ENCODE measurements at places on chromosomes 1 and 21.

- DNase-seq, result no peak
Observed at GRCh38 chr1:219430419-219430818, 182.5 kb downstream of the ZC3H11B start.

DNA sequence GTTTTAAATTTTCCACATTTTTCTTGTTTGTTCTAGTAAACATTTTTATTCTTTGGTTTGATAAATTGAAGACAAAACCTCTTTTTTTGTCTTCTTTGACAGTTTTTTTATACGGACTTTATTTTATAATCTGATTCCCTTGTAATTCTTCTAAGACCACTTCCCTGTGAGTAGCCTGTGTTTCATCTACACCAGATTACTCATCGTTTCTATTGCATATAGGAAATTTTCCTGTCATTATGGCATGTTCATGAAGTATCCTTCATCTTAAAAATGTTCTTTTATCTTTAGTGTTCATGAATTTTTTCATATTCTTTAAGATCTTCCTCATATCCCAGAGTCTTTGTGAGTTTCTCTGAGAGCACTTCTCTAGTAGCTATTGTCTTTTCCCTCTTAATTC lies 109.8 kb downstream of the USP25 start:
- no peak for DNase-seq

- DNase-seq, result no peak
Observed at GRCh38 chr1:165737196-165737595, 31.5 kb downstream of the TMCO1 start.

- no peak for DNase-seq
Observed at GRCh38 chr21:14288922-14289321, 73.0 kb downstream of the RBM11 start.

GRCh38 chr21:41641821-41642701 lies 124.8 kb downstream of the RIPK4 start:
- no peak for DNase-seq

DNA sequence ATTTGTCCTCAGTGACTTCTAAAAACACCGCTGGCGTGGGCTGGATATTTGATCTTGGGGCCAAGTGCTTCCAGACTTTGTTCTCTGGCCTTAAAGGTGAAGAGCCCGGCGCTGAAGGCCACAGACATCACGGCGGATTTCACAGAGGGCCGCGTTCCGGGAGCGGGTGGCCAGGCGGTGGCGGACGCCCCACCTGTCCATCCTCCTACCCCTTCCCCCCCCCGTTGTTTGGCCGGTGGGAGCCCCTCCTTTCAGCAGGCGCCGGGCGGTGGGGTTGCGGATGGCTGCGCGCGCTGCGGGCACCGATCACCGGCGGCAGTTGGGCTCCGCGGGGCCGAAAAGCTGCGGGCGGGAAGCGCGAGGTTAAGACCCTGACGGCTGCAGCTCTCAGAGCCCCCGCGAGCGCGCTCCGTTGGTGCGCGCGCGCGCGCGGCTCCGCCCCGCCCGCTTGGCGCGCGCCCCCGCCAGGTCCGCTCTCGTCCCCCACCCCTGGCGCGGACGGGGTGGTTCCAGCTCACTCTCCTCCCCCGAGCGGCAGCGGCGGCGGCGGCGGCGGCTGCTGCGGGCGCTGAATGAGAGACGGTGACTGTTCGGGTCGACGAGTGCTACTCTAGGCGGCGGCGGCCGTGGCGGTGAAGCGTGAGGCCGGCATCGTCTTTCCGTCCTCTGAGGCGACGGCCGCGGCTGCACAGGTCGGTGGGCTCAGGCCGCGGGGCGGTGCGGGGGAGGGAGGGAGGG lies at the start of gene RALGPS2:
TSS of gene RALGPS2 (plus strand) at position 517 of the 738 bp plus-strand sequence. CDS start 51,521 bp downstream, outside the sequence.
- DNase-seq, result peak; percentile 55

DNA sequence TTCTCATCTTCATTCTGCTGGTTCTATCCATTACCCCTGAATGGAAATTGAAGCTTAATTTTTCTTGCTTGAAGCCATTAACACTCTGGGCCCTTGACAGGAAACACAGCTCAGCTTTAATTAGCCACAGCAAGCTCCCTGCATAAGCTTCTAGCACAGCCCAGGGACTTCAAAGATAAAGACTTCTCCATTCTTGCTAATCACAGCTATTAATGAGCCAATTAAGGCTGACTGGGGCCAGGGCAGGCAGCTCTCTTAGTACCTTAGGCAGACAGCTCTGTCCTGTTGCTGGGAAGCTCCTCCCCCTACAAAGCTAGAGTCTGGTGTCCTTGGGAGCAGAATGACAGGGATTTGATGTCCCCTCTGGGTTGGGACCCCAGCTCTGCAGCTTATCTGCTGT lies 27.9 kb upstream of the TRABD2B start:
- no peak for DNase-seq

- no peak for DNase-seq
Observed at GRCh38 chr21:44907225-44907965, 13.3 kb downstream of the ITGB2 start.

GRCh38 chr1:78033797-78034172 lies 12.0 kb upstream of the GIPC2 start:
- DNase-seq, result no peak

DNA sequence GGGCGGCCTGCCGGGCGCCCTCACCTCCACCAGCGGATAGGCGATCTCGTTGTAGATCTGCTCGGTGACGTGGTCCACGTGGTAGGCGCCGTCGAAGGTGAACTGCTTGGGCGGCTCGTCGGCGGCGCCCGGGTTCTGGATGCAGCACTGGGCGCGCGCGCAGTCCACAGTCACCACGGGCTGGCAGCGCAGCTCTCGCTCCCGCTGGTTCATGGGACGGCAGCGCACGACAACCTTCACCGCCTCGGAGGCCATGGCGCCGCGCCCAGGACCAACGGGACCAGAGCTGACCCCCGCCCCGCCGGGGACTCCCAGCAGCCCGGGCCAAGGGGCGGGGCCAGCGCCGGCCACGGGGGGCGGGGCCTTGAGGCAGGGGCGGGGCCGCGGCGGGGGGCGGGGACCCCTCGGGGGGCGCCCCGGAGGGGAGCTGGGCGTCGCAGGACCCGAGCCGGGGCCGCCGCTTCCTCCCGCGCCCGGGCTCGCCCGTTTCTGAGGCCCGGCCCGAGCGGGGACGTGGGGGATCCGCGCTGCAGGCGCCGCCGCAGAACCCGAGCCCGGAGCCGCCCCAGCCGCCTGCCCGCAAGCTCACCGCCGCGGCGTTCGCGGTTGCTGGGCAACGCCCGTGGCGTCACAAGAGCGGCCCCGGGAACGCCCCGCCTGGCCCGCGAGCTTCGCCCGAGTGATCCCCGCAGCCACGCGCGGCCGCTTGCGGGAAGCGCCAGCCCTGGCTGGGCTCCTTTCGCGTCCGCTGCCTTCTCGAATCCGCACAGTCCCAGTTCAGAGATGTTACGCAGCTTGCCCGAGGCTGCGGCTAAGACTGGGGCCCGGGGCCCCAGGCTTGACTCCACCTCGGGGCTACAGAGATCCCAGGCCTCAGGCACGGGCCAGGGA lies at the start of gene KIF17:
TSS of gene KIF17 (minus strand) at position 556 of the 891 bp plus-strand sequence. CDS start at position 255, 301 bp downstream.
- peak; percentile 60 for DNase-seq

GRCh38 chr1:38929476-38929875 lies 12.2 kb downstream of the RHBDL2 start:
- DNase-seq, result no peak

DNA sequence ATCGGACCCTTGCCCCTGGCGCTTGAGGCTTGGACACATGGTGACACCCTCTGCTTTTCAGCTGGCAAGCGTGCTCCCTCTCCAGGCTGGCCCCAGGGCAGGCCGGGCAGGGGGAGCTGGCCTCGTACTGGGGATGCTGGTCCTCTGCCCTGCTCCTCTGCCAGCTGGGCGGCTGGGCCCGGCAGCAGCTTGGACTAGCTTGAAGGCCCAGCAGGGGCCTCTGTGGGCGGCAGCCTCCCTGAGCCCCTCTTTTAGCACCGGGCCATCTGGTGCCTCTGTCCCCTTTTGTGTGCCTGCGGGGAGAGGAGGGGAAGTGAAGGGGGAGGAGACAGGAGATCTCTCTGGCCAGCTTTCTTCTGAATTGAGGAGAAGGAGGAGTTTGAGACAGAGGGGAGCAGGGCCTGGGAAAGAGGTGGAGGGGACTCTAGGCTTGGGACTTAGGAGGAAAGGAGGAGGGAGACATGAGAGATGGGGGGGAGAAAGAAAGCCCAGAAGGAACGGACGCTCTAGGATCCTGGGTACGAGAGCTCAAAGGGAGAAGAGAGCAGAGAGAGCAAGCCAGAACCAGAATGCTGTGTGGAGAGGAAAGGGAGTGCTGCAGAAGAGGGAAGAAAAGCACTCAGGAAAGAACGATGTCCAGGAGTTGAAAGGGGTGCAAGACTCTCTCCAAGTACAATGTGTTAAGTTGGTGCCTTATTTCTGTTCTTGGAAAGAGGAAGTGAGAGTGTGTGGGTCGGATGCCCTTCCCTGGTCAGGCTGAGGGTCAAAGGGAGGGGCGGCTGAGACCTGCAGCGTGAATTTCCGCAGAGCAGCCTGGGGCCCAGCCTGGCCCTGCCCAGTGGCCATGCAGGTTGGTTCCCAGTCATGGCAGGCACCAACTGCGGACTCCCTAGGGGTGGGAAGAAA lies 40.3 kb downstream of the IER5 start:
- no peak for DNase-seq

- DNase-seq, result no peak
Observed at GRCh38 chr1:162328512-162328911, 48.1 kb downstream of the SPATA46 start.

GRCh38 chr1:174815474-174815908 lies 184.3 kb upstream of the CACYBP start:
- DNase-seq, result no peak

DNA sequence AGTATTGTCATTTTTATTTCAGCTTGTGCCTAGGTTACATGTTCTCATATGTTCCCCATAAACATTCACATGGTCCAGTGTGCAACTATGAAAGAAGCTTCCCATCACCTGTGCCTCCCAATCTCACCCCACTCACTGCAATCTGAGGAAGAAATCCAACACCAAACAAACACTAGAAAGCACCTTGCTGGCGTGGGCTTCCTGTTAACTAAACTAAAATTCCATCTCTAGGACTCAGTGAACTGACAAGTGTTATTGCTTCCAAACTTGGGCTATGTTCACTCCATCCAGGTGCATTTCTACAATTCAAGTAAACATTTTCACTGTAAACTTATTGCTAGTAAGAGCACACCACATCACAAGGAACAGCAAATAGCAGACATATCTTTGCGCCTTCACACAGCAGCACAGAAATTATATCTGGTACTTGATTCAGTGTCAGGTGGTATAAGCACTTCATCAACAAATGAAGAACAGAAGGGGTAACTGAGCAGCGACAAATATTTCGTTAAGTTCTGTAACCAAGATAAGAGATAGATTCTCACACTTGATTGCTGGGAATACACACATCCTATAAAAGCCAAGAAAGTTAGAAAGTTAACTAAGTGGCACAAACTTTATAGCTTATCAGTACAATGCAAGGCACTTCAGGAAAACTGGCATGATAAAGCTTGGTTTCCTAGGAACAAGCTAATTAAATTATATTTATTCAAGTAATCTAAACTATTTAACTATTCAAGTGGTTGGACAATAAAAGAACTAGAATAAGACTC lies 8.9 kb upstream of the KCNJ15 start:
- no peak for DNase-seq

GRCh38 chr21:35020902-35021301 lies 28.2 kb downstream of the RUNX1 start:
- no peak for DNase-seq

DNA sequence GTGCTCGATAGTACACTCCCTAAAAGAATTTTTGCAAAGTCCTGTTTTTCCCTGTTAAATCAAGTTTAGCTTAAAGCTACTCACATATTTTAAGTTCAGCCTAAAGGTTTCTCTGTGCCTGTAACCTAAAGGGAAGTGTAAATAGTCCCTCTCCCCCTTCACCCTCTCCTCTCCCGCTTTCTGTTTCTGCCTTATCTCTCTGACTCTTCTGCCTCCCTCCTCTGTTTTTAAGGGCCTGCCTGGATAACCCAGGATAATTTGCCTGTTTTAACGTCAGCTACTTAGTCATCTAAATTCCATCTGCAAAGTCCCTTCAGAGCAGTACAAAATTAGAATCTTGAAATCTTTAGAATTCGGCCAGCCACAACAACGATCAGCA lies 92.6 kb downstream of the NID1 start:
- no peak for DNase-seq

- no peak for DNase-seq
Observed at GRCh38 chr1:43639976-43640794, 9.8 kb upstream of the KDM4A start.

- no peak for DNase-seq
Observed at GRCh38 chr1:53087332-53088285, 25.6 kb downstream of the PODN start.

DNA sequence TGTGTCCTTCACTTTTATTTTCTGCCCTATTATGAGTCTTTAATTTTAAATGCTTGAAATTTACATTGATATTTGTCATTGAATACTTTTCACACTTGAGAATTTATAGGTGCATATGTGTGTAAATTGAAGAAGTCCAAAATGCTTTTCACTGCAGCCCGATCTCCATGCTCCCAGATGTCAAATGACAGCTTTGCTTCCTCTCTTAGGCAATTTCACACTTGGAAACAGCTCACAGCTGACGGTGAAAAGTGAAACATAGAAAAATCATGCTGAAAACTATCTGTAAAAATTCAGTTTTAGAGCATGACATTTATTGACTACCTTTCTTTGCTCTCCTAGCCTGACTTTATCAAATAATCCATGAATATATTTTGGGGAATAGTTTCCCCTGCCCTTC lies 196.0 kb downstream of the RPS6KC1 start:
- DNase-seq, result no peak

- DNase-seq, result no peak
Observed at GRCh38 chr1:30342535-30343141, 380.7 kb downstream of the MATN1 start.

DNA sequence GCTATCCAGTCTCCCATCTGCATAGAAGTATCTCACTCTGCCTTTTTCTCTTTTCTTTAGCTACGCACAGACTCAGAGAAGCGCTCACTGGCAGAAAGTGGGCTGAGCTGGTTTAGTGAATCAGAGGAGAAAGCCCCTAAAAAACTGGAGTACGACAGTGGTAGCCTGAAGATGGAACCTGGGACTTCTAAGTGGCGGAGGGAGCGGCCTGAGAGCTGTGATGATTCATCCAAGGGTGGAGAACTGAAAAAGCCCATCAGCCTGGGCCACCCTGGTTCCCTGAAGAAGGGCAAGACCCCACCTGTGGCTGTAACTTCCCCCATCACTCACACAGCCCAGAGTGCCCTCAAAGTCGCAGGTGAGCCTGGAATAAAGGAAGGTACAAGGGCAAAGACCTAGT lies 48.0 kb upstream of the IPO9 start:
- DNase-seq, result no peak
